ENCODE measurements at places on chromosomes 13 and 19.
A peak's percentile ranks its signal among the peaks of the same experiment; 100 is the strongest.

- no peak for DNase-seq
Measured at GRCh38 chr13:76879883-76880270, 6.3 kb downstream of the KCTD12 start.

DNA sequence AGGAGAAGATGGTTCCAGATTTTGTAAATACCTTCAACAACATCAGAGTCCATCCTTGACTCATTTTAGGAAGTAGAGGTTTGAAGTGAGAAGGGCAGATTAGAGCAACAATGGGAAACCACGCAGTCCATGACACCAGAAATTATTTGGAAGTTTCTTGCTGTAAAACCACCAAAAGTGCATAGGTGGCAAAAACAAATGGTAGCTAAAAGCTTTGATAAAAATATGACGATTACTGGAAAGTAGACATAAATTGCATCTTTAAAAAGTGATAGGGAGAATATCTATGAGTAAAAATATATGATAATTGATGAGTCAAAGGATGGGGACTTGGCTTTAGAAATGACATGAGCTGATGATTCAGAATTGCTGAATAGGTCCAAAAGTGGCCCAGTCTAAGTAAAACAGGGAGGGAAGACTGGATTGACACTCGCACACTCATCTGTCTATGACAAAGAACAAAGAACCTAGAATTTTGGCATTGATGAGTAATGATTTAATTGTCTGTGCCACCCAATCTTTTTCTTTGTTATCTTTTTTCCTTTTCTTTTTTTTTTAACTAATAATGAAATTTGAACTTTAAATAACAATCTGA lies 472.2 kb downstream of the MYO16 start:
- peak; percentile 2 for DNase-seq

- DNase-seq = no peak
Measured at GRCh38 chr13:44120849-44121755, 241.4 kb downstream of the LACC1 start.

DNA sequence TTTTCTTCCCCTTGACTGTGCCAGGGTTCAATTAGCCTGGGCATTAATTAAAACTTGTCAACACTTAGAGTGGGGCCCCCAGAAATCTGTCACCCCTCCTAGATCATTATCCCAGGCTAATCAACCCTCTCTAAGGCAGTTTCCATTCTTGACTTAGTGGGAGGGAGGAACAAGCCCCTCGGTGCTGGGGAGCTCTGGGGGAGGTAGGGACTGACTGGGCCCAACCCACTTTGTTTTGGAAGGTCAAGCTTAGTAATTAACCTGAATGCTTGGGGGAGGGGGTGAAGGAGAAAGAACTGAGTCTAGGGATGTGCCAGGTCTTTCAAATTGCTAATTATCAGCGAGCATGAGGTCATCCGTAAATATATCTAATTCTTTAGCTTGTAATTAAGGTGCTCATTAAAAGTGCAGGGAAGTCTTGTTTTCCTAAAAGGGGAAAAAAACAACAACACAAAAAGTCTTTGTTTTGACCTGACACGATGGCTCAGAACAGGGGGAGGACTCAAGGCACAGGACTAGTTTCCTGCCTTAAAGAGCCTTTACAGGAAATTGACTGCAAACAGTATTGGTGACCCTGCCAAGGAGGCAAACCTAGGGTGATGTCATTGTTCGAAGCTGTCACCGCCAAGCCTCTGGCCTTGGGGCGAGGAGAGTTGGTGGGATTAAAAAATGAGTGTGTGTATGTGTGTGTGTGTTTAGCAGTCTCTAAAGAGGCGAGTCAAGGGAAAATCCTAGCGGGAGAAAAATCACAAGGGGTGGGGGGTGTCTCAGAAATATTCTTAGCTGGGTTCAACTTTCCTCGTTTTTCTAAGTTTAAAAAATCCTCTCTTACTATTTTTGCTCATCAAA lies 19.4 kb downstream of the ACTN4 start:
- no peak for DNase-seq

DNA sequence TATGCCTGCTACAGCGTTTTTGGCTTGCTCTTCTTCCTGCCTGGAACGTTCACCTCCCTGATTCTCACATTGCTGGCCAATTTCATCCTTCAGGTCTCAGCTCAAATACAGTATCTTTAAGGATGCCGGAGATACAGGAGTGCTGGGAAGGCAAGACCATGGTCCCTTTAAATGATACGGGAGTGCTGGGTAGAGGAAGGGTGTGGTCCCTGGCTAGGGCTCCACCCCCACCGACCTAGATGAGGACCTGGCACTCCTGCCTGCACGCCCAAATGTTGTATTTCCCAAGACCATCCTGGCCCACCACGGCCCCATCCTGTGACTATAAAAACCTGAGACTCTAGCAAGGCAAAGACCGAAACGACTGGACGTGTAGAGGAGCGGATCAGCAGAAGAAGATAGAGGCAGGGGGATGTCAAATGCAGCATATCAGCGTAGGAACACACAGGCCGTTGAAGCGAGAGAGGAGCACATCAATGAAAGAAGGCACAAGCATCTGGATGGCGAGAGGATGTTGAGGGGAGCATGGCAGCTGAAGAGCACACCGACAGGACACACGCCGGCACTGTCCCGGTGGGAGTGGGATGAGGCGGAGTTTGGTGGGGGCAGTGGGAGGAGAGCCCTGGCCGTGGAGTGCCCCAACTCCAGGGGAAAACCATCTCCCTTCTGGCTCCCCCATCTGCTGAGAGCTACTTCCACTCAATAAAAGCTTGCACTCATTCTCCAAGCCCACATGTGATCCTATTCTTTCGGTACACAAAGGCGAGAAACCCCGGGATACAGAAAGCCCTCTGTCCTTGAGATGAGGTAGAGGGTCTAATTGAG lies 74.0 kb downstream of the PCDH9 start:
- DNase-seq = no peak

Measured in RKO (cell line).